PC-9 (cell line): ENCODE measurements at places on chromosomes 4 and X.

GRCh38 chr4:55087009-55087912 is 38.1 kb downstream of the KDR start:
- no peak for DNase-seq

- DNase-seq = no peak
These were observed 79.4 kb upstream of the ADRA2C start for GRCh38 chr4:3686753-3687152.

DNA sequence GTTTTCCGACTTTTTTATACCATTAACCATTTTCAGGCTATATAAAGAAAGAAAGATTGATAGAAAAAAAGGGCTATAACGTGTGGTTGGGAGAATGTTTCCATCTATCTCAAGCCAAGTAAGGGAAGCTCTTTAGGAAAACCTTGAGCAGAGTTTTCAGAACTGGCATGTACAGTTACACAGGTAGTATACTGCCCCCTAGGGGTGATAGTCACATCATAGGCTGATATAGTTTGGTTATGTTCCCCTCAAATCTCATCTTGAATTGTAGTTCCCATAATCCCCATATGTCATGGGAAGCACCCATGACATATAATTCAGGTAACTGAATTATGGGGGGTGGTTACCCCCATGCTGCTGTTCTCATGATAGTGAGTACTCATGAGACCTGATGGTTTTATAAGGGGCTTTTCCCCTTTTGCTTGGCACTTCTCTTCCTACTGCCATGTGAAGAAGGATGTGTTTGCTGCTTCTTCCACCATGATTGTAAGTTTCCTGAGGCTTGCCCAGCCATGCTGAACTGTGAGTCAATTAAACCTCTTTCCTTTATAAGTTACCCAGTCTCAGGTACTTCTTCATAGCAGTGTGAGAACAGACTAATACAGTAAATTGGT is 186.8 kb downstream of the TMA16 start:
- no peak for DNase-seq

DNA sequence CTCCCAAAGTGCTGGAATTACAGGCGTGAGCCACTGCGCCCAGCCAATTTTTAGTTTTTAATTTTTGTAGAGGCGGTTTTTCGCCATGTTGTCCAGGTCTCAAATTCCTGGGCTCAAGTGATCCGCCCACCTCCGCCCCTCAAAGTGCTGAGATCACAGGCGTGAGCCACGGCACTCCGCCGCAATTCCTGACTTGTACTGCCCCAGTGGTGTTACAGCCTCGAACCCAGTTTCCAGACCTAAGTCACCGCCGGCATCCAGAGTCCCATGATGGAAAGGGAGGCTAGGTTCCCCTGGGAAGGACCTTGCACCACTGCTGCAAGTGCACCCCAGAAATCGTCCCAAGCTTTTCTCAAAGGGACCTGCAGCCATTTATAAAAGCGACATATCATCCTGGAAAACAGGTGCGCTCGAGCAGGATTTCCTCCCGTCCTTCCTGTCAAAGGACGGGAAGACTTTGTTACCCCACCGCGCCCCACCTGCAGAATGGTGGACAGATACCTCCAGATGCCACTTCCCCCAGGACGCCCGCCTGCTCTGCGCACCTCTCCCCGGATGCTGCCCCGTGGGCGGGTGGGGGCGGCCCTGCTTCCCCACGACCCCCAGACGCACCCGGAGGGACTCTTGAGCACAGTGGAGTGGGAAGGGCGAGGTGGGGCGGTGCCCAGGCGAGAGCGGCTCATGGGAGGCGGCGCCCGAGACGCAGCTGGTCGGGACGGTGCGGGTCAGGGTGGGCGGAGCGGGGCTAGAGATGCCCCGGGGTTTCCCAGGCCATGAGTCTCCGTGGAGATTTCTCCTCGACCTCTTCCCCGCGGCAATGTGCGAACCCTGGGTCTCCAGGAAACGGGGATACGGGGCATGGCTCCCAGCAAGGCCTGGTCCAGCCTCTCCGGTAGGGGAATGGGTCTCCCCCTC is 947 bp upstream of the RPL10 start:
- DNase-seq = peak; percentile 68

- DNase-seq = no peak
These were observed 509.5 kb upstream of the ATOH1 start for GRCh38 chr4:93319041-93319440.

GRCh38 chr4:167943872-167944505 is 148.3 kb upstream of the ANXA10 start:
- no peak for DNase-seq

- DNase-seq = no peak
These were observed 514.7 kb downstream of the PCDH7 start for GRCh38 chr4:31234901-31235300.

- peak; percentile 96 for DNase-seq
These were observed 15.1 kb downstream of the SLC2A9 start for GRCh38 chr4:10006231-10006600.

GRCh38 chr4:61200187-61200915 is at the start of gene ADGRL3:
Gene ADGRL3, plus strand, starts transcription at chr4:61200326.
- DNase-seq = no peak

GRCh38 chr4:47669946-47670345 is 167.9 kb downstream of the CORIN start:
- no peak for DNase-seq

DNA sequence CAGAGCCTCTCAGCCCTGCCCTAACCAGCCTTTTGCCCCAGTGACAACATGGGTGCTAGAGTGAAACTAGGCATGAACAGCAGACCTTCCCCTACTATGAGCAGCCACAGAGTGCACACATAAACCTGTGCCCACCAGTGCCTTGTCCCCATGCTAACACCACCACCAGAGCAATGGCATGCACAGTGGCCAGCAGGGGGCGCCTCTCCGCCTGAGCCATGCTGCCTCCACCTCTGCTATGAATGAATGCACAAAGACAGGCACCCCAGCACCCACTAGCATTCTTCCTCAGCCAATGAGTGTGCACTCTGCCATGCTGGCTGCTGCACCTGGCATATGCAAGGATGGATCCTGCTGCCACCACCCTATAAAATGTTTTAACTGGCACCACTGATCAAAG is 286.9 kb upstream of the FGF16 start:
- DNase-seq = no peak

DNA sequence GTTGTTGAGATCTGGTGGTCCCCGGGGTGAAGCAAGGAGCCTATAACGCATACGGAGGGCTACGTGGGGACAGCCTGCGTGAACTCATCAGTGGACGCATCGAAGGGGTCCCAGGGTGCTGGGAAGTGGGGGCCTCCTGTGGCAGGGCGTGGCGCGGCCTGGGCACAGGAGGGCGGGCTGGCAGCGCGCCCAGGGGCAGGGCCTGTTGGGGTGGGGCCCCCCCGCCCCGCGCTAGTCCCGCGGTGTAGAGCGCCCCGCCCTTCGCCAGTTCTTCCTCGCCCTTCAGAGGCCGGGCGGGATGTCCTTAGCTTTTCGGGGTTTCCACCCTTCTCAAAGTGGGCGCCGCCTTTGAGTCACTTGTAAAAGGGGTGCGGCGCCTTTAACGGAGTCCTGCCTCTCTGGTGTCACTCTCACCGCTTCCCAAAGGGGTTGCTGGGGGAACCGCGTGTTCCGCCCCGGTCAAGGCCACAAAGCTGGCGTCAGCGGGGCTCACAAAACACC is 632 bp downstream of the PLP2 start:
- peak; percentile 63 for DNase-seq

- DNase-seq = no peak
These were observed 10.1 kb downstream of the BRWD3 start for GRCh38 chrX:80799584-80799983.

DNA sequence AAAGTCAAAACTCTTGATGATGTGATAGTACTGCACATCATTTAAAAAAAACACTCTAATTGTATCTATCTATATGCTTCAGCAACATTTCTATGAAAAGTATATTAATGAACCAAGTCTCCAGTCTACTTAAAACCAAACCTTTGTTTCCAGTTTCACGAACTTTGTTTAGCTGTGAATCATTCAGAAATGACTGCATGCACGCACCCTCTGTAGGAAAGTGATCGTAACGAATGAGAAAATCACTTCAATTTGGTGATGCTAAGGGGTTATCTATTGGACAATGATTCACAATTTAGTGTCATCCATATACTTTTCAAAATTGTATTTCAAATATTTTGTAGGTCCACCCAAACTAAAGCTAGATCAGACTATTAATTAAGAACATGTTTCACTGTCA is 157.6 kb downstream of the KLHL13 start:
- DNase-seq = no peak

- peak; percentile 12 for DNase-seq
These were observed 99.5 kb downstream of the PPP2R2C start for GRCh38 chr4:6372649-6373525.

- no peak for DNase-seq
These were observed 42.8 kb downstream of the ANXA5 start for GRCh38 chr4:121653986-121654385.
